Fibroblast of skin of back (primary cell): ENCODE measurements at places on chromosomes 3 and 15.

GRCh38 chr3:115788921-115789470 lies 165.7 kb downstream of the GAP43 start:
- DNase-seq: peak; percentile 99

GRCh38 chr3:160948273-160948672 lies 156.9 kb downstream of the B3GALNT1 start:
- no peak for DNase-seq

GRCh38 chr15:75694241-75695182 lies 18.1 kb downstream of the CSPG4 start:
- DNase-seq: peak; percentile 99

- DNase-seq: peak; percentile 96
Observed at GRCh38 chr15:62928242-62928999, 114.1 kb upstream of the TPM1 start.

- DNase-seq: no peak
Observed at GRCh38 chr3:53858096-53858741, 11.9 kb downstream of the IL17RB start.

GRCh38 chr3:40642812-40643211 lies 118.1 kb downstream of the ZNF621 start:
- DNase-seq: no peak

GRCh38 chr3:13801361-13802204 lies 78.3 kb downstream of the WNT7A start:
- DNase-seq: no peak

- no peak for DNase-seq
Observed at GRCh38 chr3:148600440-148600839, 97.3 kb upstream of the AGTR1 start.

- no peak for DNase-seq
Observed at GRCh38 chr15:80758130-80758745, 20.9 kb upstream of the CEMIP start.

GRCh38 chr15:88695691-88696251 lies 57.0 kb downstream of the ISG20 start:
- no peak for DNase-seq

GRCh38 chr3:187909866-187910265 lies 164.6 kb upstream of the BCL6 start:
- peak; percentile 52 for DNase-seq

GRCh38 chr3:42764115-42764514 lies 8.9 kb downstream of the CCDC13 start:
- no peak for DNase-seq

- no peak for DNase-seq
Observed at GRCh38 chr15:28936481-28936881, 50.7 kb downstream of the APBA2 start.

DNA sequence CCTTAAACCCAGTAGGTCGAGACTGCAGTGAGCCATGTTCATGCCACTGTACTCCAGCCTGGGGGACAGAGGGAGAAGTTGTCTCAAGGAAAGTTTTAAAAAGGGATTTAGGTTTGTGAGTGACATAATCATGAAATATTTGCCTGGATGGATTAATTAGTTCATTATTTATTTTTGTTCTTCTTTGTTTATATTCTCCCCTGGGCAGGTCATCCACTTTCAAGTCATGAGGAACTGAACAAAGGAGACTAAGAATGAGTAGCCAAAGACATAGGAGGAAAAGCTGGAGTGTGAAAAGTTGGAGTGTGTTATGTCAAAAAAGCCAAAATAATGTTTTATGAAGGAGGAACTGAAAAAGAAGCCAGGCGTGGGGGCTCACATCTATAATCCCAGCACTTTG lies 17.7 kb upstream of the PCCB start:
- no peak for DNase-seq

GRCh38 chr3:138919325-138919724 lies 27.6 kb downstream of the FOXL2 start:
- no peak for DNase-seq

DNA sequence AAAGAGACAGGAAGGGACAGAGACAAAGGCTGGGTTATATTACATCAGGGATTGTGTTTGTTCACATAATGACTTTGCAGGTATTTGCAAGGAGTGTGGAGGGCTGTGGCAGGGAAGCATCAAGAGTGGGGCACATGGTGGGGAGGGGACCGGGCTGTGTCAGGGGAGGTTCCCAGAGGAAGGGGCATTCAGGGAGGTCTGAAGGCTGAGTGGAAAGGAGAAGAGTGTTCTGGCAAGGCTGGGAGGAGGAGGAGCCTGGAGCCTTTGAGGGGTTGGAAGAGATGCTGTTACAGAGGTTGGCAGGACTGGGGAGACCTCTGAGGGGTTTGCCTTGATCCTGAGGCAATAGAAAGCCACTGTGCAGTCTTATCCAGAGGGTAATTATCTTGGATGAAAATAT lies 49.4 kb downstream of the EXOG start:
- no peak for DNase-seq

DNA sequence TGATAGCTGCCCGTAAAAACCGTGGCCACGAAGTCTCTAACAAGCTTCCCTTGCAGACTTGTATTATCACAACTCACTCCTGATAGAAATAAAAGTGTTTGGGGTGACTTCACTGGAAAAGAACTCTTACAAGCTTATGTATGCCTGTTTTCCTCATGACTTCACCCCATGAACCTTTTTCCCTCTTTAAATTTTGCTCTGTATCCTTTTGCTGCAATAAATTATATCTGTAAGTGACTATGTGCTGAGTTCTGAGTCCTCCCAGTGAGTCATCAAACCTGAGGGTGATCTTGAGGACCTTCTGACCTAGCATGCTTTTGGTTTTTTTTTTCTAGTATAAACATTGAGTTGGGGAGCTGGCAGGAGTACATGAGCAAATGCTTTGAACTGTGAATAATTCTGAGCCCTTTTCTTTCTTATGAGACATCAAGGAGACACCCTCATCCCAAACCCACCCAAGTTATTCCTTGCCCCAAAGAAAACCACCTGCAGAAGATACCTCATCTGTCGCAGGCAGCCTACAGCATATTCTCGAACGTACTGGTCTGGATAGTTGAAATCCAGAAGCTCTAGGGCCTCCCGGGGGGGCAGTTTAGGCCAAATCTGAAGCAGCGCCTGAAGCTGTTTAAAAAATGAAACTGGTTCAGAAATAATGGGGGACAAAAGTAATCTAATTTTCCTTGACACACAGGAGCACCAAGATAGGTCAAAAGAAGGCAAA lies 85.9 kb downstream of the FAIM start:
- DNase-seq: peak; percentile 96

DNA sequence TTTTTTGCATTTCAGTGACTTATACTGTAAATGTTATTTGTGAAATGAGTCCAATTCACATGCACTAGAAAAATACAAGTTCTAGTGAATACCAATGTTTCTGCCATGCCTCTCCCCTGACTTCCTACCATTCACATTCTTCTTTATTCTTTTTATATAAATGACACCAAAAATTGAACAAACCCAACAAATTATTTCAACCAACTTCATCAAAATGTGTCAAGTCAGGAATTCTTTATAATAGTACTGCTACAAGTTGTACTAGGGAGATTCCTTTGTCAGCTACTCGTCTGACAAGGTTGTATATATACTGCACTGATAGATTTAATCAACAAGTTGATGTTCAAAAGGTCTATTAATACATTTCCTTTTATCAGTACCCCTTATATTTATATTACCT lies 3.0 kb downstream of the TBL1XR1 start:
- peak; percentile 27 for DNase-seq

DNA sequence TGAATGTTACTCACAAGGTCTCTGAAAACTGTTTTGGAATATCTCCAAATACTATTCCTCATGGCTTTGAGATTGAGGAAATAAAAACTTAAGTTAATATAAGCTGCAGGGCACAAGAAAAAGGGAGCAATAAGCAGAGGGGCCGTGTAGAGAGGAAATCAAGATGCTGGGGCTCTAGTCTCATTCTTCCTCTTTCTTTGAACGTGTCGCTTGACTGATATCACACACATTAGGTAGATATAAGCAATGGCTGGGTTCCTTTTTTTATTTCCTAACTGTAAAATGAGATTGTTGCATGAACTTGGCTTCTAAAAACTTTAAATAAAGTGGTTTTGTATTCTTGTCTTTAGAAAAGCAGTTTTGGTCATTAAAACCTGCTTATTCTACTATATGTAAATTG lies 326.7 kb upstream of the ROPN1 start:
- DNase-seq: no peak

DNA sequence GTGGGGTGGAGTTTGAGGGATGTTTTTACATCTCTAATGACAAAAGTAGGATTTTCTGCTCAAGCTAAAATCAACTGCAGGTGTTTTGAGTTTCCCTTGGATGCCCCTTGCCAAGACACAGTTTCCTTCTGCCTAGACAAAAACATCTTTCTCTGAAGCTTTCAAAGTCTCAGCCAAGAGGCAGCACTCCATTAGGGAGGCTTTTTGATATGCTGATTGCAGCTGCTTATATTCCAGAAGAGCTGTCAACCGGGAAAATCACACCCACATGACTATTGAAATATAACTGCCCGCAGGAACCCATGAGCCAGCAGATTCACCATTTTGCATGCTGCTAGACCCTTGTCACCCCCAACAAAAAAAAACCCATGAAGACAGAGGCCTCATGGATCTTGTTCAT lies 27.5 kb upstream of the ZNF148 start:
- no peak for DNase-seq

DNA sequence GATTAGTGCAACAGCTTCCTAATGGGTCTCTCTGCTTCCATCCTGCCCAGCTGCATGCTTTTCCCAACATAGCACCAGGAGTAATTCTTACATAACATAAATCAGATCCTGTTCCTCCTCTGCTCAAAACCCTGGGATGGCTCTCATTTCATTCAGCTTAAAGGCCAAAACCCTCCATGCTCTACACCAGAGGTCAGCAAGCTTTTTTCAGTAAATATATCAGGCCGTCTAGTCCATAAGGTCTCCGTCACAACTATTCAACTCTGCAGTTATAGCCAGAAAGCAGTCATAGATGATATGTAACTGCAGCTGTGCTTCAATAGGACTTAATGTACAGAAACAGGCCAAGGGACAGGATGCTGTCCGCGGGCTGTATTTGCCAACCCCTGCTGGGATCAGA lies 202.8 kb upstream of the UBE2E2 start:
- no peak for DNase-seq

- no peak for DNase-seq
Observed at GRCh38 chr15:60781211-60781713, 302.3 kb upstream of the ICE2 start.

- peak; percentile 85 for DNase-seq
Observed at GRCh38 chr3:197430934-197431333, 124.8 kb downstream of the BDH1 start.

GRCh38 chr3:71564361-71564760 lies 19.2 kb downstream of the FOXP1 start:
- DNase-seq: no peak

DNA sequence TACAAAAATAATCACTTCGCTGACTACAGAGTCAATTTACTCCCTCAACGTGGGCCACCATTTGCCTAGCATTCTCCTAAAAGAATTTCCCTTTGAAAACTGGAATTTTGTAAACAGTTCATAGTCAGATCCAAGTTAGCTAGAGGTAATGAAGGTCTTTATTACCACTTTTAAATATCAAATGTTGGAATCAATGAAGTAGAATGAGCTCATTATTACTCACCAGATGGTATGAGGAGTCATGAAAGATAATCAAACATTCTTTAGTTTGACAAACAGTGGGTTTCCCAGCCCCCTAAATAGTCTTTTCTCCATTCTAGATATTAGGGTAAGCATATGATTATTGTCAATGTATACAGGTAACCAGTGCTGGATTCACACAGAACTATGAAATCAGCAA lies 455.7 kb upstream of the THBS1 start:
- peak; percentile 74 for DNase-seq

- peak; percentile 57 for DNase-seq
Observed at GRCh38 chr3:28915741-28916500, 364.9 kb upstream of the RBMS3 start.

- DNase-seq: peak; percentile 80
Observed at GRCh38 chr3:151880416-151880690, 6.9 kb downstream of the SUCNR1 start.

DNA sequence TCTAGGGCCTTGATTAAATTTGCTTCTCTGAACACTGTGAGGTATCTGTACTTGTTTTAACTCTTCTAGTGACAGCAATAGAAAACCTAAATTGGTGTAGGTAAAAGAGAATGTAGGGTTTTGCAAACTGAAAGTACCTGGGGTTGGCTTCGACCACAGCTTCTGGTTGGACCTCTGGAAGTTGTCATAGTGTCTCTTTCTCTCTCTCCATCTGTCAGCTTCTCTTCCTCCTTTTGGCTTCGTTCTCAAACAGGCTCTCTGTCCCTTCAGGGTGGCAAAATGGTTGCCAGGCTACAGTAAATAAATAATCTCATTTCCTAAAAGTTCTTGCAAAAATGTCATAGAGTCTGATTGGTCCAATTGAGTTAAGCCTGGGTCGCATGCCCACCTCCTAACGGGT lies 149.3 kb upstream of the CTDSPL start:
- no peak for DNase-seq

DNA sequence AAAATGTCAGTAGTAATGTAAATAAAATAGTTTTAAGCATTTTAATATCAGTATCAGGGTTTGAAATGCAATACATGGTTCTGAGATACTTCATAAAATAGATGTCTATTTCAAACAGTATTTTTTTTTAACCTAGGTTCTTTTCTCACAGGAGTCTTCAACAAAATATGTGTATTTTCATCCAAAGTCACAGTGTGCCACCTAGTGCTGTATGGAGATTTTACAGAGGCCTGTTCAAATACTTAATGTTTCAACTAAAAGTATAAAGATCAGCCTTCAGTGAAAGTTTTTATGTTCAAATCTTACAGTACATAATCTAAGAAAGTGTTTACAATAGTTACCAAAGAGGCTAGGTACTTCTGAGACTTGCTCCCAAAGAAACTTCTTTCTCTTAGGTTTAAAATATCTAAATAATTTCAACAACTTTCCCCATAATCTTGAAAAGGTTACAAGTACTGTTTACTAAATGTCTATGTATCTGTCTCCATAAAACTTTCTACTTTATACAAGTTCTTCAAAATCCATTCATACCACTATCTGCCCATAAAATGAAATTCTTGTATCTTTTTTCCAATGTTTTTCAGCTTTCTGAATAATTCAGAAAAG lies 38.3 kb downstream of the SCAPER start:
- peak; percentile 40 for DNase-seq
